ENCODE measurements at places on chromosomes 6 and 20.

DNA sequence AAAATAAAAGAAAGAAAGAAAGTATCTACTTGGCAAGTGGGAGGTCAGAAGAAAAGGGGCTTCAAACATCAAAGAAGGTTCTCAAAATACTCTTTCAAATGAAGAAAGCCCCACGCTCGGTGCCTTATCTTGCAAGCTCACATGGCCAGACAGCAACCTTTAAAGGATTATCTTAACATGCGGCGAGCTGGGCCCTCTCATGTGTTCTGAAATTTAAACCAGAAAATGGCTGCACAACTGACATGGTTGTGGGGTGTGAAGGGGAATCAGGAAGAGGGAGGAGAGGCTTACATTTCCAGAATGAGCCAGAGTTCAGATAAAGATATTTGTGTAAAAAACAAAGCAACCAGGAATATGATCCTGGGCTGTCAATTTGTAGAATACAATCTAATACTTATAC lies 363.1 kb downstream of the PRKN start:
- DNase-seq = no peak

DNA sequence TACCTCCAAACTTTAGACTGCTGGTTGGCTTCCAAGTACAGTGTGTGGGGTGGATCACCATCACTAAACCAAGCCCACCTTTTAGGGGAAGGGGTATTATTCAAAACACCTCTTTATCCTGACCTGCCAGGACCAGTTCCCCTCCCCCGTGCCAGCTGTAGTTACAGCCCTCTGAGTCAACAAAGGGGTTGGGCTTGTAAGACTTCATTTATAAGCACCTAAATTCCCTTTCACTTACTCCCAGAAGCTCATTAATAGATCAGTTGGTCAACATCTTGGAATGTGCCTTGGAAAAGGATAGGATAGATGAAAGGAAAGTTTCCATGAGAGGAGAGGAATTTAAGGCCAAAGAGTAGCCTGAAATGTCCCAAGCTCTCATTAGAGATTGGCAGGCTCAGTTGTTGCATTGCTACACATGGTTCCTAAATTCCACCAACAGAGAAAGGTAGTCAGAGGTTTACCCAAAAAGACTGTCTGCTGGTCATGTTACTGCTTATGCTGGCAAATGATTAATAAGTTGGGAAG lies 59.2 kb downstream of the TNFAIP3 start:
- no peak for DNase-seq

DNA sequence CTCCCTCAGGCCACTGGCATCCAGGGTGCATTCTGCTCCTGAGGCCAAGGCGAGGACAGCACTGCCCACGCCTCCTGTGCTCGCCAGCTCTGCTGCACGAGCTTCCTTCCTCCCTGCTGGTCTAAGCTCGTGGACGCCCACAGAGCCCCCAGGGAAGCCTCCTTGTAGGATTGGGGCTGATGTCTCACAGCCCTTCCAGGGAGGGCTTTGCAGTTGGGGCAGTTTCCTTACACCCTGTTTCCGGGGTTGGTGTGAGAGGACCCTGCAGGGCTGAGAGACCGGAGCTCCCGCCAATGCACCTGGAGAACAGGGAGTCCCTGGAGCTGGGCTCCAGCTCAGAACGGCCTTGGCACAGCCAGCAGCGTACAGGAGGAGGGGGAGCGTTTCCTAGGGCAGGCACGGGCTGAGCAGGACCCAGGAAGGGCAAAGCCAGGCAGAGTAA lies 172.4 kb upstream of the PDE10A start:
- no peak for DNase-seq

- no peak for DNase-seq
These were observed 736.6 kb downstream of the EPHA7 start for GRCh38 chr6:92682516-92683398.

DNA sequence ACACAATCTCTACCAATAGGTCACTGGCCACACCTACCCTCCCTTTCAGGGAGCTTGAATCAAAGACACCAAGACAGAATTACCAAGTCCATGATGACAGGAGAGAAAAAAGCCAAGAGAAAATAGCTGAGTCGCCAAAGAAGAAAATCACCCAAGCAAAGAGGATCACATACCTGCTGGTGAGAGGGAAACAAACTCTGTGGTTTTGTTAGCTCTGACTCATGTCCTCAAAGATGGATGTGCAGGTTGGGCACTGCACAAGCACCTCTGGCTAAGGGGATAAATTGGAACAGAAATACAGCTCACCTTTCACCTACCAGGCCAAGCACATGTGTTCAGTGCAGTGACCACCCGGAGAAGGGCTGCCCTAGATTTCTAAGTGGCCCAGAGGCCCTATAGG lies 114.8 kb downstream of the TFAP2A start:
- DNase-seq = no peak

GRCh38 chr6:109305028-109305427 lies 77.2 kb downstream of the CD164 start:
- DNase-seq = no peak

All from amygdala (tissue), 56 donors.